GM13976 (cell line): ENCODE measurements at places on chromosomes 2 and 18.

DNA sequence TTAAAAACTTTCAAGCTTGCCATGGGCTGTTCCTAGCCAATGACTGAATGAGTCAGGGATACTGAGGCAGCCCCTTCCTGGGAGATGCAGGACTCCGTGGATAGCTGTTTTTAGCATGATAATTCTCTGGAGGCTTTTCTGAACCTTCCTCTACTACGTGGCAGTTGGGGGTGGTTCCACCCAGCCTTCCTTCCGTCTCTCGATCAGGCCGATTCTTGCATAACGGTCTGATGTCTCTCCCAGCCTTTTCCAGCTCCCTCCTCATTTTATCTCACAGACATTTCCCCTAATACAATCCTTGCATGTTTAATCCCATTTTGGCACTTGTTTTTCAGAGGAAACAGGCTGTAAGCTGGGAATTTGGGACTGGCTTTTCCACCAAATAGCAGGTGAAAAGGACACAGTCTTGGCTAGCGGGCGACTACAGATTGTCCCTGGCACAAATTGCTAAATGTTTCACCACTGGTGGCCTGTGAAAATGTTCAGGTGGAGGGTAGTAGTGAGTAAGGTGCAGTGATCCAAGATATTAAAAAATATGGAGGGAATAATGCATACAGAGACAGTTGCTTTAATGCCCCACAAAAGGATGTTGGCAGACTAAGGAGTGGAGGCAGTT is 21.0 kb upstream of the CTLA4 start:
- DNase-seq: no peak

- DNase-seq: no peak
These were observed 44.5 kb downstream of the PDIA6 start for GRCh38 chr2:10768063-10768507.

GRCh38 chr2:121451398-121451797 is 79.3 kb upstream of the RNU4ATAC start:
- DNase-seq: no peak

DNA sequence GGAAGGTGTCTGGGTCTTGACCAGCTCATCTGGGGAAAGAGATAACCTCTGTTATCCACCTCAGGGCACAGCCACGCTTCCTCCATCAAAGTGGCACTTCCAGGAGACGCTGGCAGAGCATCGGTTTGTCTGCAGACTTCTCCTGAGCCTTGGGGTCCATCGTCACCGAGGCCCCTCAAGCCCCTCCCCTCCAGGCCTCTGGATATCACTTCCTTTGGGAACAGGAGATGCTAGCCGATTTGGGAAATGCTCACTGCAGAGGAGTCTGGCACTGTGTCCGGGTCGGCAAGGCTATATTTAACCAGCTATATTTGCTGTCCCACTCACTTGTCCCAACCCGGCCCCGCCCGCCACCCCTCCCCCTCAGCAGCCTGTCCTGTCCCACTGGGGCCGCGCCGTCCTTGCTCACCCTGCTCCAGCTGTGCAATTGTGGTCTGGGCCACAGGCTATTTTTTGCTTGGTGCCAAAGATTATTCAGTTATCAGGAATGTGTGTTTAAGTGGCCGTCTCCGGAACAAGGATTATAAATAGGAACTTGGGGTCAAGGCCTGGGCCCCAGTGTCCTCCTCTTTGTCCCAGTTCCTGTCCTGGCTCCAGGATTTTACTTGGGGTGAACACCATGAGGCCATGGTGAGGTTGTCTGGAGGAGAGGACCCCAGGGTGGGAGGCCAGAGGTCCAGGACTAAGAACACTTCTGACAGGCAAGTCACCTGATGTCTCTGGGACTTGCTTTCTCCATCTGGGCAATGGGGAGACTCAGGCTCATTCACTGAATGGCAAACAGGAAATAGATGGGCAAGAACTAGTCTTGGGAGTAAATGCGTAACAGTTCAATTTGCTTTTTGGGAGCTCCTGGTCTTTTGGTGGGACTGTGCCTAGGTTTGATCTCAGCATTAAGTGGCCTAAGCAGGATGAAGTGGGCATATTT is 263.6 kb downstream of the DYSF start:
- DNase-seq: no peak

DNA sequence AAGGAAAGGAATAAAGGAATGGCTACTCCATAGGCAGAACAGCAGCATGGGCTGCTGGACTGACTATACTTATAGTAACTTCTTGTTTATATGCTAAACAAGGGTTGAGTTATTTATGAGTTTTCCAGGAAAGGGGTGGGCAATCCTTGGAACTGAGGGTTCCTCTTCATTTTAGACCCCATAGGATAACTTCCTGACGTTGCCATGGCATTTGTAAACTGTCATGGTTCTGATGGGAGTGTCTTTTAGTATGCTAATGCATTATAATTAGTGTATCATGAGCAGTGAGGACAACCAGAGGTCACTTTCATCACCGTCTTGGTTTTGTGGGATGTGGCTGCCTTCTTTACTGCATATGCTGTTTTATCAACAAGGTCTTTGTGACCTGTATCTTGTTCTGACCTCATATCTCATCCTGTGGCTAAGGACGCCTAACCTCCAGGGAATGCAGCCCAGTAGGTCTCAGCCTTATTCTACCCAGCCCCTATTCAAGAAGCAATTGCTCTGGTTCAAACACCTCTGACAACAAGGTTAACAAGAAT is 98.6 kb upstream of the CABLES1 start:
- DNase-seq: no peak

- DNase-seq: no peak
These were observed 68.3 kb downstream of the RIF1 start for GRCh38 chr2:151478011-151478410.

DNA sequence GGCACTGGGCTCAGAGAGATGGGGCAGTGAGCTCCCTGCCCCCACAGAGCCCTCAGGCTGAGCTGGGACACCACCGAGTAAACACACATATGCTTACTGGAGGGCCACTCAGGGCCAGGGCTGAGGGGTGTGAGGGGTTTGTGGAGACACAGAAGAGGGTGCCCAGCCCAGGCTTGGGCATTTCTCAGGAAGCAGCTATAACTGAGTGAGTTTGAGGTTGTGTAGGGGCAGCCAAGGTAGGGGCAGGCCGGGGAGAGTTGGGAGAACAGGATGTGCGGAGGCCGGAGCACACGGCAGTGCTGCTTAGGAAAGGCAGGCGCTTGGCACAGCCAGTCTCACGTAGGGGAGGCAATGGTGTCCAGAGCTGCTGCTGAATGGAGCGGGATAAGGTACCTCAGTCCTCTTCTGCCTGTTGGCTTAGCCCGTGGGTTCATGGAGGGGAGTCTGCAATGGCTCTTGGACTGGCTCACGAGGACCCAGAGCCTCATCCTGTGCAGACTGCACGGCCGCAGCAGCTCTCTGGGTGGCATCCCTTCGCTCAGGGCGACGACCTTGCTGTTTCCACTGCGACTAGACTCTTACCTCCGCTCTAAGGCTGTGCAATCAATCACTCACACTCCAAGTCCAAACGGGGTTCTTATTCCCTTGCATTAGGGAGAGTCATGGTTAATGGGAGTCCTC is 466.1 kb upstream of the HS6ST1 start:
- DNase-seq: no peak

- DNase-seq: no peak
These were observed 98.0 kb downstream of the STK39 start for GRCh38 chr2:168149150-168149974.

DNA sequence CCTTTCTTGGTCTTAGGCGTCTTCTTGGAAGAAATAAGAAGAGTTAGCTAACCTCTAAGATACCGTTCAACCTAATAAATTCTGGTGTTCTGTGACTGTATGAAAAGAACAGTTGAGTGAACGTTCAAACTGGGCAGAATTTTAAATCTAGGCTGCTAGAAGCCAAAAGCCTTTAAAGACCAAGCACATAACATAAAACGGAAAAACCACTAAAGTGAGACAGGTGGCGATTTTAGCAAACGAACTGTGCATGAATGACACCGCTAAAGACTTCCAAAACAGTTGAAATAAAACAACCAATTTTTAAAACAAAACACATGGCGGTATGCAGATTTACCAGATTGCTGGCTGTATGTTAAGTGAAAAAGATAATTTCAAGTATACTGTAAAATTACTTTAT is 73.1 kb downstream of the GALNT13 start:
- no peak for DNase-seq

DNA sequence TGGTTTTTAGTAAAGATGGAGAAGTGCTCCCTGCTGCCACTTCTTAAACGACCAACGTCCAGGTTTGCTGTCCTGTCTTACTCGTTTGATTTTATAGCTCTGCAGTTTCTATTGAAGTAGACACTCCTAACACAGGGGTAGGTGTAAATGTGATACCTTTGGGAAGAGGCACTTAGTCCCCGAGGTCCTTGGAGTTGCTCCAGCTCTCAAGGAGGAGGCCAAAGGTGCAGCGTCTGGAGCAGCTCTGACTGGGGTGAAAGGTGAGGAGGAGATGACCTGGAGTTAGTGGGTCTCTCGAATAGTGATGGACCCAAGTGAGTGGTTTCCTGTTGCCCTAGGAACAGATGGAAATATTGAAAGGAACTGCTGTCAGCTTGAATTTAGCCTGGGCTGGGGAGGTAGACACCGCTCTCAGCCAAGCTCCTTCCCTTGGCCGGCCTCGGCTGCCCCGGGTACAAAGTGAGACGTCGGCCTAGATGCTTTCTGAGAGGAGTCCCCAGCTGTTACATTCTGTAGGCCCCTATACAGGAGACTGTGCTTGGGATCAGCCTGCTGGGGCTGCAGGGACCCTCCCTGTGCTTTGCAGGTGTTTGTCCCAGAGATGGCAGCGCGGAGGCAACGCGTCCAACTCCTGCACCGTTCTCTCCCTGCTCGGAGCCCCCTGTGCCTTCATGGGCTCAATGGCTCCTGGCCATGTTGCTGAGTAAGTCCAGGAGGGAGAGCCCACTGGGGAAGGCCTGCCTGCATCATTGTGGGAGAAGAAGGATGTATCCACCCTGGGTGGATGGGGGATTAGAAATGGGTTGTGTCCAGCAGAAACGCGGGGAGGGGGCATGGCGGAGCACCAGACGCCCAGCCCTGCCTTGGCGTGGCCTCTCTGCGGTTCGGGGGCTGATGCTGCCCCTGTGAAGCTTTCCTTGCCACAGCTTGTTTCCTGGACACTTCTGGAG is 5.4 kb downstream of the KHK start:
- DNase-seq: no peak

GRCh38 chr2:135733045-135733444 is 8.6 kb upstream of the UBXN4 start:
- no peak for DNase-seq

DNA sequence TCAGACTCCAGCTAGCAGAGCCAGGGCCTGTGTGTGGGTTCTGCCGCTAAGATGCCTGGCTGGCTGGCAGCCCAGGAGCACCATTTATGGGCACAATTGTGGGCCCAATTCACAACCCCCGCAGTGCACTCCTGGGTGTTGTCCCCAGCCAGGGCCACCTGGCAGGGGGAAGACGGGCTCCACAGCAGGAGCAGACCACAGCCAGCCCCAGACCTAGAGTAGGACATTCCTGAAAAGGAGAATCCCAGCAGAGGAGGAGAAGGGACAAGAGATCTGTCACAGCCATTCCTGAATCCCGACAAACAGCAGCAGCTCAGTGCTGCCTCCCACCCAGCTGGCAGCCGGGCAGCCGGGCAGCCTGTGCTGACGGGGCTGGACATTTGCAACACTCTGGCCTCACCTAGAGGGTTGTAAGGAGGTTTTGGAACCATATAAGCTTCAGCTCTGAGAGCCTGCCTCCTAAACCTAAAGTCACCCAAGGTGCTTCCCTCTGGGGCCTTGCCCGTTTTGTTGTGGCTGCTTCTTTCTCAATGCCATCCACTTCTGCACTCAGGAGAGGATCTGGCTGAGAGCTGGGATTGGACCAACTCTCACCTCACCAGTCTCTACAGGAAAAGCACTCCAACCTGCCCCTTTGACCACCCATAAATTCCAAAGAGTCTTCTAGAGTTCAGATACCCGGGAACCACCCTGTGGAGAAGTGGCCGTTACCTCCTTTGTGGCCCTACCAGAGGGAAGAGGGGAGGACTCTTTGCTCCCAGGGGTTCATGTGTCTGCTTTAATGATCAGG is 4.1 kb upstream of the TMEM177 start:
- no peak for DNase-seq

DNA sequence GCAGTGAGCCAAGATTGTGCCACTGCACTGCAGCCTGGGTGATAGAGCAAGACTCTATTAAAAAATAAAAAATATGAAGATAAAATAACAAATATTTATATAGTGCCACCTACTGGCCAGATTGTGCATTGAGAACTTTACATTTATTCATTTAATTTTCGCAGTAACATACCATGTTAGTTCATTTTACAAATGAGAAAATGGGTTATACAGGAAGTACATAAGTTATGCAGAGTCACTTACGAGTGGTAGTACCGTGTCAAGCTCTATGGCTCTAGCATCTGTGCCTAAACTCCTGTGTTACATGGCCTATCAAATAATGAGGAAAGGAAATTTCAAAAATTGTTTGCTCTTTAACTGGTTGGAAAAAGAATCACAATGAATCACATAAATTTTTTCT is 27.9 kb downstream of the RIF1 start:
- DNase-seq: peak; percentile 36

DNA sequence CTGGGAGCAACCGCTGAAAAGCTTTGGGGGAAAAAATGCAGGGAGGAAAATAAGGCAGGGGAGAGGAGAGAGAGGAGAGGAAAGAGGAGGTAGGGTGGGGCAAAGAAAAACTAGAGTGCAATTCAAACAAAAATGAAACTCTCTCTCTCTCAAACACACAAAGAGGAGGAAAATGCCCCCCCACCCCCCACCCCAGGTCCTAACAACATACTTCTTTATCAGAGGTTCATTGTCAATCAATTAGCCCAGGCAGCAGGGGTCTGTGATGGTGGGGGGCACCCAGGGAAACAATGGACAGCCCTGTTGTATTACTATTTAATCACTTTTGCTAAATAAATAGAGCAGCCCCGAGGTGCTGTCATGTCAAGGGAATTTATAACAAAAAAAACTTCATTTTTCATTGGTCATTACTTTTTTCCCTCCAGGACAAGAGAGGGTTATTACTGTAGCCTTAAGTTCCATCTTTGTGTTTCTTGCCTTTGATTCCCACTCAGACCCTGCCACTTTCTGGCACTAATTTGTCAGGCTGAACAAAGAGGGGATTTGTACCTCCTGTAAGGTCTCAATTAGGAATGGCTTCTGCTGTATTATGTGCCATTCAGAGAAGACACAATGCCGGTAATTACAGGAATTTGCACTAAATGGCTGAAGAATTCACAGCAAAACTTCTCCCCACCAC is 55.0 kb downstream of the PLEKHM3 start:
- DNase-seq: no peak

- no peak for DNase-seq
These were observed 40.3 kb downstream of the KCNS3 start for GRCh38 chr2:17918789-17919188.

DNA sequence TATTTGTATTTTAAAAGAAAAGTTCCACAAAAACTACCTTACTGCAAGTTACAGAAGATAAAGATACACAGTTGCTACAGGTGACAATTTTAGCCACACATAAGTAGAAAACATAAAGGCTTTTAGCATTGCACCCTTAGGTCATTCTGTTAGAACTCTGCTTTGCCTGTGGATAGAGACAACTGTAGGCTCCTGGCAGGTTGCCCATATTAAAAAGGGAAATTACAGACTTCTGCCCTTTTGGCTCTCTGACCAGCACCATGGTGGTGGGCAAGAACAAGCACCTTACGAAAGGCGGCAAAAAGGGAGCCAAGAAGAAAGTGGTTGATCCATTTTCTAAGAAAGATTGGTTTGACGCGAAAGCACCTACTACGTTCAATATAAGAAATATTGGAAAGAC is 223.3 kb downstream of the MC4R start:
- no peak for DNase-seq
